ENCODE measurements at places on chromosomes 1 and 21.

GRCh38 chr1:150578272-150579109 is 919 bp downstream of the MCL1 start:
- DNase-seq: no peak

- DNase-seq: no peak
Measured at GRCh38 chr1:199472018-199472417, 555.5 kb upstream of the NR5A2 start.

GRCh38 chr1:242876030-242876429 is 351.5 kb upstream of the PLD5 start:
- DNase-seq: no peak

GRCh38 chr1:6386371-6386949 is 7.1 kb downstream of the ACOT7 start:
- DNase-seq: no peak

GRCh38 chr1:23556635-23557470 is 2.4 kb downstream of the ID3 start:
- no peak for DNase-seq

GRCh38 chr1:115310581-115311473 is 27.2 kb downstream of the NGF start:
- no peak for DNase-seq

GRCh38 chr21:33268393-33268736 is 2.2 kb downstream of the IL10RB start:
- no peak for DNase-seq

DNA sequence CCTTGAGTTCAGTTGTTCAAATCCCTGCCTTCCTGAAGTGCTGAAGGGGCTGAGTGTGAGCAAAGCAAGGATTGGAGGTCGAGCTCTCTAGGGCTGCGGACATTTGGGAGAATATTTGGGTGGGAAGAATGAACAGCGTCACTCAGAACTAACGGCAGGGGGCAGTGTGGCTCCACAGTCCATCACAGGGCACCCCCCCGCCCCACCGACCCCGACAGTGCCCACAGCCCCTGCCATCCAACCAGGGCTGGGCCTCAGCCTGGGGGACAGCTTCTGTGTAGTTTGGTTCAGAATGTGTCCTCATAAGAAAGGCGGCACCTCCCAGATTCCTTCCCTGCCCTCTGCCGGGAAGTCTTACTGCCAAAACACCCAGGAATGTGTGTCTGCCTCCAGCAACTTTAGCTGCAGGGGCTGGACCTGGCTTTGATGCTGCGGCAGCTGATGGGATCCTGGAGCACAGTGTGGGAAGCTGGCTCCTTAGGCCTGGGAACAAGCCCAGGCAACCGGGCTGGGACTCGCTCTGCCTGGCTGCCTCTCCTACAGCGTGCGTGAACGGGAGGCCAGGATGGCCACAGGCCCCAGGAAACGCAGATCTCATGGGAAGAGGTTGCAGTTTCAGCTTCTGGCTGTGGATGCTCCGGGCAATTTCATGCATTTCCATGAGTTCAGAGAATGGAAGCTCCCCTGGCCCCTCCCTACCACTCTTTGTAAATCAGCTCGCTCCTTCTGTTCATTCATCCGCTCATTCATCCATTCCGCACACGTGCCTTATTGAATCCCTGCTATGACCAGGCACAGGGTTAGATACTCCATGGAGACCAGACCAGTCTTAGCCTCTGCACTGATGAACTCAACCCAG is 104.9 kb upstream of the TMPRSS2 start:
- DNase-seq: no peak

- DNase-seq: no peak
Measured at GRCh38 chr1:247211339-247211738, 39.5 kb upstream of the ZNF124 start.

- no peak for DNase-seq
Measured at GRCh38 chr1:4674117-4674516, 19.7 kb downstream of the AJAP1 start.

- DNase-seq: peak; percentile 37
Measured at GRCh38 chr21:31284797-31285397, 59.2 kb downstream of the TIAM1 start.

- no peak for DNase-seq
Measured at GRCh38 chr1:153341431-153341934, 7.2 kb downstream of the PGLYRP4 start.

- DNase-seq: no peak
Measured at GRCh38 chr1:40095806-40096205, 1.2 kb downstream of the PPT1 start.

DNA sequence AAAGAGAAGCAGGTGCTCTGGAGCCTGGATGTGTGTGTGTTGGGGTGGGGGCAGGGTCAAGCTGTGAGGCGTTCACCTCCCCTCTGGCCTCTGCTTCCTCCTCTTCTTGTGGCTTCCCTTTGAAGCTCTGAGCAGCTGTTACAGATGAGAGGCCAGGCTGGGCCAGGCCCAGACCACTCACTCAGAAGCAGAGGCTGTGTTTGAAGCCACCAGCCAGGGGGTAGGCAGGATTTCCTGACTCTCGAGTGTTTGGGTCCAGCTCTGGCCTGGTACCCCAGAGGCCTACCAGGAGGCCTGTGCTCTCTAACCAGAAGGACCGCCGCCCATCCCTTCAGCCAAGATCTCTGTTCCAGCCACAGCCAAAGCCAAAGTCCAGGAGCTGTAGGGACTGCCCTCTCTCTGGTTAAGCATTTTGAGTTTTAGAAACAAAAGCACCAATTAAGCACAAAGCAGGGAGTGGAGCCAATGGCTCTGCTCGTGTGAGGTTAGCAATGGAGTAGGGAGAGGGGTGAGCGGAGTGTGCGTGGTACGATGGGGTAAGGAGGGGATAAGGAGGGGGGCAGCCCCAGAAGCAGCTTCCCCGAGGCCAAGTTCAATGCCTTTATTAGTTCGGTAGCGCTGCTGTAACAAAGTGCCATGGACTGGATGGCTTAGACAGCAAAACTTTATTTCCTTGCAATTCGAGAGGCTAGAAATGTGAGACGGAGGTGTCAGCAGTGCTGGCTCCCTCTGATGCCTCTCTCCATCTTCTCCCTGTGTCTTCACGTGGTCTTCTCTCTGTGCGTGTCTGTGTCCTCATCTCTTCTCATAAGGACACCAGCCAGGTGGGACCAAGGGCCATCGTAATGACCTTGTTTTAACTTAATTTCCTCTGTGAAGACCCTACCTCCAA is 20.5 kb downstream of the RCSD1 start:
- no peak for DNase-seq

All from HS-5 (cell line).